ENCODE measurements at places on chromosomes 2 and 18.

GRCh38 chr2:145258903-145259579, 739.1 kb upstream of the ZEB2 start:
- DNase-seq, result no peak

GRCh38 chr2:44218771-44219170, 50.1 kb downstream of the PPM1B start:
- DNase-seq, result no peak

GRCh38 chr2:120396013-120396860, 50.3 kb downstream of the INHBB start:
- DNase-seq, result no peak

GRCh38 chr18:26356045-26356785, 130.0 kb downstream of the TAF4B start:
- DNase-seq, result no peak

GRCh38 chr18:62545098-62545497, 22.3 kb downstream of the ZCCHC2 start:
- DNase-seq, result no peak

DNA sequence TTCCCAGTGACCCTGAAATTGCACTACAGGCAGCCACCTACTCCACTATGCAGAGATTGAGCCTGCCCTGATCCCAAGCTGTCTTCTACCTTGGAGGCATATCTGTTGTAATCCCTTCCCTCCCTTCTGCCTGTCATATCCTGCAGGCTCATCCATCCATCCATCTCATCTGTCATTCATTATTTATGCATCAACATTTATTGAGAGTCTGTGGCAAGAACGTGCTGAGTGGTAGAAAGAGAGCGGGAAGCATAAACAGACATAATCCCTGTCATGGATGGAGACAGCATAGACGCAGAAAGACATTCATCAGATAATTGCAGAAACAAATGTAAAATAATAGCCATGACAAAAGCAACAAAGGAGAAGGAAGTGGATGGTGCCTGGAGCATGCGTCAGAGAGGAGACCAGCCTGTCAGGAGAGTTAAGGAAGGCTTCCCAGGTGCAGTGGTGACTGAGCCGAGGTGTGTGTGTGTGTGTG, 110.7 kb upstream of the STPG4 start:
- DNase-seq, result no peak

DNA sequence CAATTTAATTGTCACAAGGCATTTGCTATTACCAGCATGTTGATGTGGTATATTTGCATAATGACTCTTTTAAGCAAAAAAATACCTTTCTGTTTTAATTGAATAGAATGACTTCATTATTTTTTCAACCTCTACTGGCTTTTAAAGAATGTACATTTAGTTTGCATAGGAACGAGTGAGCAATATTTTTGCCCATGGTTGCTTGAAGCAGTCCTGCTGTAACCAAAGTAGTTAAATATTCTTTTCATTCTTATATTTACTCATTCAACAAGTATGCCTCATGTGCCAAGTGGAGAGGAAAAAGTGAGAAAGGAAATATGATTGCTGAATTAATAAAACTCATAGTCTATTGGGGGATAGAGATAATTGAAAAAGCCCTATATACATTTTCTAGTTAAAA, 184.7 kb downstream of the DSEL start:
- no peak for DNase-seq

DNA sequence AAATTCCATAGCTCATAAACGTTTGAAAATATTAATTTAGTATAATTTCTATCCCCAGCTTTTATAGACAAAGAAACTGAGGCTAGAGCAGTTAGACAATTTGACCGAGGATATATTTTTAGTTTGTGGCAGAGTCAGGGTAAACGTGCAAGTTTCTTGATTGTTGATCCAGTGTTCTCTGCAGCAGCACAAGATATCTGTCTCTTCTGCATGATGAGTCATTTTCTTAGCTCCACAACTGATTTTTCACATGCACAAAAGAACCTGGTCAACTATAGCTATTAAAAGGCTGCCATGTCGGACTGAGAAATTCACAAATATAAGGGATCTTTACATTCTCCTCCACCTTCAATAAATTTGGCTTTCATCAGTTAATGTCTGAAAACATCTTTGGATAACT, 143.4 kb upstream of the CYP26B1 start:
- no peak for DNase-seq

DNA sequence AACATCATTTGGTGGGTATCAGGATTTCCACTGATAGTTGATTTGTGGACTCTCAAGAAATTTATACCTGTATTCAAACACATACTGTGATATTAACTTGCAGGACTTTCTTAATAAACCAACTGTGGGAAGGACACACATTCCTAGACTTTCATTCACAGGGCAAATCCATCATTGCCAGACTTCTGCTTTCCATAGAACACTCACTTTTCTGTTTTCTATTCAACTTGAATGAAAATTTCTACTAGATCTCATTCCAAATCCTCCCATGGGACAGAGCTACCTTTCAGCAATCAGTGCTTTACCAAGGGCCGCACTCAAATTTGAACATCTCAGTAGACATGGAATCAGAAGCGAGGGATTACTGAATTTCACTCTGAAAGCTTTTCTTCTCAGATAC, 612.5 kb downstream of the IRS1 start:
- DNase-seq, result no peak

DNA sequence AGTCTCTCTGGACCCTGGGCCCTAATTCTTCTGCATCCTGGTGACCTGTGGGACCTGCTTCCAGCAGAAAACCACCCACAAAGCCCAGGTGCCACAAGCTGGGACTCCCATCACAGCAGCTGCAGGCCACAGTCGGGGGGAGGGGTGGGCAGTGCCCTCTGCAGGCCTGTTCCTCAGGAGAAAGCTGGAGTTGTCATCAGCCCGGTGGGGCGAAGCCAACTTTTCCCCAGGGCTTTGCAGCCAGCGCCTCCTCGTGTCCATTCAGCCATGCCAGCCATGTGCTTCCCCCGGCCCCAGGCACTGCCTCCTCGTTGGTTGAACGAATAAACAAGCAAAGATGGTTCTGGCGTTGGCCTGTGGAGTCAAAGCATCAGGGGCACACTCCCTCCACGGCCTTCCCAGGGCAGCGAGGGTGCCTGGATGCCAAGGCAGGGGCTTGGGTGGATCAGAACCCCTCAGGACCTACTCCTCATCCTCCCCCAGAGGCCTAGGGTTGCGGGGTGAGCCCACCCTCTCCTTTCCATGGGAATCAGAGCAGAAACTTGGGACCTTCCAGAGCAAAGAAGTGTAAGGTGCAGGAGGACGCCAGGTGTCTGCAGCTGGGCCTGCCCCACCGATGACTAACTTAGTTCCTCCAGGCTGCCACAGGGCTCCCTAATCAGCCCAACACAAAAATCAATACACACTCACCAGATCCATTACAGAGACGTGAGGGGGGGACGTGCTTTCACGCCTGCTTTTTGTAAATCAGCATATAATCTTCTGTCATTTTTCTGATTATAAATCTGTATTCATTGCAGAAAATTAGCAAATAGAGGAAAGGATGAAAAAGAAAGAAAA, 75.7 kb upstream of the RAB6C start:
- no peak for DNase-seq

DNA sequence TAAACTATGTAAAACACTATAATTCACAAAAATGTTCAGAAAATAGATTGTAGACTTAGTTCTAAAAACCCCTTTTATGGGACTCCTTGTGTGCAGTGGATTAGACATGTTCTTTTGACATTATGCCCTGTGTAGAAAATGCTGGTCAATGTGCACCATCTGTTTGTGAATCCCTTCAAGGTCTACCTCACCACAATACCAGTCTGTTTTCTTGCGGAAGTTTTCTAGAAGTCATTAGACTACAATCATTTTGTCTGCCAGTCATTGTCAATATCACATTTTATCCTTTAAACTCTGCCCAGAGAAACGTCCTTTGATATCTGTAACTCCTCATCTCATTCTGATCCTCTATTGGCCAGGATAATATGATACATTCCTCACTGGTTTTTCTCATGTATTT, 7.8 kb downstream of the ITGA4 start:
- no peak for DNase-seq

Data from stimulated activated CD4-positive, alpha-beta T cell treated with anti-CD3 and anti-CD28 coated beads, Interleukin-15, amount 100 ng/mL, for 1 hour (primary cell).